CD8-positive, alpha-beta memory T cell (primary cell): ENCODE measurements at places on chromosomes 16 and 17.

GRCh38 chr16:58425756-58426494 is 33.7 kb downstream of the GINS3 start:
- no peak for DNase-seq

DNA sequence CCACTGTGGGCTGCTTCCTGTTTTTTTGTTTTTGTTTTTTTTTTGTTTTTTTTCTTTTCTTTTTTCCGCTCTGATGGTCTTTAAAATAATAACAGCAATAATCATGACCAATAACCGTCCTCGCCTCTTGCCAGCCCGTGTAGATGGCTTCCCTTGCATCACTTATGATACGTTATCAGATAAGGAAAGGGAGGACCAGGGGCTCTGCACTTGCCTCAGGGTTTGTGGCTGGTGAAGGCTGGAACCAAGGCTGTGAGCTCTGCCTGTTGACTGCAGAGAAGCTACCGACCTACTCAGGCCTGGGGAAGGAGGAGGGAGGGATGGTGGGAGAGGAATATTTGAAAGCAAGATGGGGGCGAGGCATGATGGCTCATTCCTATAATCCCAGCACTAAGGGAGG is 114.0 kb upstream of the SDK2 start:
- DNase-seq, result no peak

- DNase-seq, result no peak
These were observed 13.3 kb downstream of the CAVIN1 start for GRCh38 chr17:42409523-42410318.

DNA sequence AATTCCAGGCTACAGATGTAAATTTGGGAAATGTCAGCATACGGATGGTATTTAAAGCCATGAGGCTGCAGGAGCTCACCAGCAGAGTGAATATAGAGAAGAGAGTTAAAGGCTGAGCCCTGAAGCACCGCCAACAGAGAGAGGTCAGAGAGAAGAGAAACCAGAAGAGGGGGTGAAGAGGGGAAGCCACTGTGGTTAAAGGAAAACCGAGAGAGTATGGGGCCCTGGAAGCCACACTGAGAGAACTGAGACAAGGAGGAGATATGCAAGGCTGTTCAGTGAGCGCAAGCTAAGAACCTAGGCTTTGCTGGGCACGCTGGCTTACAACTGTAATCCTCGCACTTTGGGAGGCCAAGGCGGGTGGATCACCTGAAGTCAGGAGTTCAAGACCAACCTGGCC is 24.6 kb downstream of the COPRS start:
- DNase-seq, result no peak

DNA sequence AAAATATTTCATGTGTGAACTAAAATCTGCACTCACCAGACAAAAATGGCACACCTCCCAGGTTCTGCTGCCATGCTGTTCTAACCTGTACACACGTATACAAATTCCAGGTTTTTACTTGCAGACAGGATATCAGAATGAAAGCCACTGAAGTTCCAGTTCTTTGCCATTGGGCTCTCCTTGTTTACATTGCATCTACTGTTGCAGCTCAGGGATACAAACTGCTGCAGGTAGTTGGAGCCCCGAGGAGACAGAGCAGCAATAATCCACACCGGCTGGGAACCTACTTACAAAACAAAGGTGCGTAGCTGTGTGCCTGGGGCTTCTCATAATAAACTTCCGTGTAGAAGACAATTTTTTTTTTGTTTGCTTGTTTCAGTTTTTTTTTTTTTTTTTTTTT is 59.6 kb downstream of the HAPSTR1 start:
- DNase-seq, result no peak

DNA sequence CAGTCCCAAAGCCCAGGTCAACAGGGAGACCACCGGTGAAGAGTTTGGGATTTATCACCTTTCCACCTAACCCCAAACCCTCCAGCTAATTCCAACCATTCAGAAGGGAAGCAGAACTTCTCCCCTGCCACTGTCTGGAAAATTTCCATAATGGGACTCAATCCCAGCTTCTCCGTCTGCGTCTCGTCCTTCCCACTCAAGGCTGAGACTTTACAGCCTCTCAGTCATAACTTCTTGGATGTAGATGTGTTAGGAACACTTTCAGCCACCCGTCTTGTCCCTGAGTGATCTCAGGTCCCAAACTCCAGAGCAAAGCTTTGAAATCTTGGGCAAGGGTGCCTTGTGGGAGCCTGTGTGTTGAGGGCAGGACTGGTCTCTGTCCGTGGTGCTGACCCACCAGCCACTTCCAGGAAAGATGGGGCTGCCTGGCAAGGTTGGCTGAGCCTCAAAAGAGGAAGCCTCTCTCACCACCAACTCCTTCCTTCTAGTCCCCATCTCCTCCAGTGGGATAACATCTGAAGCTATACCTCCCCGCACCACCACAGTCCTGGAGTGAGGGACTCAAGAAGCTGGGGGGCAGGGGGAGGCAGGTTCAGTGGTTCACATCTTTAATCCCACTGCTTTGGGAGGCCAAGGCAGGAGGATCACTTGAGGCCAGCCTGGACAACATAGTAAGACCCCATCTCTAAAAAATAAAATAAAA is 9.3 kb downstream of the GAS2L2 start:
- no peak for DNase-seq

GRCh38 chr17:81815646-81815986 is 11.7 kb downstream of the GCGR start:
- no peak for DNase-seq

DNA sequence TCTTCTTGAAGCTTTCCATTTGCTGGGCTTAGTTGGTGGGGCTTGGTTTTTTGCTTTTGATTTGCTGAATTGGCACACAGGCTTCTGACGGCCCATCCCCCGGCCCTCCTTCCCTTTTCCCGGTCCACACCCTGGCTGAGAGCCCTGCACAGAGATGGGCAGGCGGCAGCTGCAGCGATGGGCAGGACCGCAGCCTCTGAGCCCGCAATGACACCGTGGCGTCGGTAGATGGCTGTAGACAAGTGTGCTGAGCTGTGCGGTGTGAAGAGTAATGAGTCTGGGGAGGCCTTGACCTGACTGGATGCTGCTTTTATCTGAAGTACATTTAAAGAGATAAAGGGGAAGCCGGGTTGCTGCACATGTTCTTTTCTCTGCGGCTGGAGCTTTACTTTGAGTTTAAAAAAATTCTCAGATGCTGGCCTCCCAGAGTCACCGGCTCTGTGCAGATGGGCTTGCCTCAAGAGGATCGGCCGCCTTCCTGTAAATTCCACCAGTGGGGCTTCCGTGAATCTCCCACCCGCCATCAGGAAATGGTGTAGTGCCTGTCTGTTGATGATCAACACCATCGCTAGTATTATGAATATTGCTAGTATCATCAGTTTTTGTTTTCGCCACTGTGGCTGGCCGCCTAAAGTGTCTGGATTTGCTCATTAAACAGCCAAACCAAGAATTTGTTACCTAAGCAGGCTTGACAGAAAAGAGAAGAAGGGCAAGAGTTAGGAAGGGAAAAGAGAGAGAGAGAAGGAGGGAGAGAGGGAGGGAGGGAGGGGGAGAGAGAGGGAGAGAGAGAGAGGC is 245.6 kb upstream of the RBFOX1 start:
- DNase-seq, result no peak

DNA sequence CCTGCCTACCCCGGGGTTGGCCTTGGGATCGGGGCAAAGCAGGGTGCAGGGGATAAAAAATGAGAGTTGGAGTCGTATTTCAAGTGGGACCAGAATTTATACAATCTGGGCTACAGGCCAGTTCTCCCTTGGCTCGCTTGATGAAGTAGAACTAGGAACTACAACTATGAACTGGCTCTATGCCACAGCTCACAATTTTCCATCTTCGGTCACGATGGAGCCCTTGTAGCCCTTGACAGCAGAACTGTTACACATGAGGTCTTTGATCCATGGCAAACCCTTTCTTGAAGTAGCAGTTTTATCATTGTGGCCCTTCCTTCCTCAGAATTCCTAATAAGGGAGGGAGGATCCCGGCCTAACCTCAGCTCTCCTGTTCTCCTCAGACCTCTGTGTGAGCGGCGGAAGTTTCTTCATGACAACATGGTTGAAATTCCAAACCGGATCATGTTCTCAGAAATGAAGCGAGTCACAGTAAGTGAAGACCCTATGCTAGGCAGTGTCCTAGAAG is 17.1 kb downstream of the LIG3 start:
- no peak for DNase-seq

DNA sequence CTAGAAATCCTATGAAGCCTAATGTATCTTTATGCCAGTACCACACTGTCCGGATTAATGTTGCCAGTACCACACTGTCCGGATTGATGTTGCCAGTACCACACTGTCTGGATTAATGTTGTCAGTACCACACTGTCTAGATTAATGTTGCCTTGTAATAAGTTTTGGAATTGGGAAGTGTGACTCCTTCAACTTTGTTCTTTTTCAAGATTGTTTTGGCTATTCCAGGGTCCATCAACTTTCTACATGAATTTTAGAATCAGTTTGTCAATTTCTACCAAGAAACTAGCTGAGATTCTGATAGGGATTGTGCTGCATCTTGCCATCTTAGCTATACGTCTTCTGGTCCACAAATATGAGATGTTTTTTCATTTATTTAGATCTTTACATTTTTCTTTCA is 68.7 kb downstream of the TBX4 start:
- DNase-seq, result no peak

- DNase-seq, result peak; percentile 67
These were observed 852 bp upstream of the HELZ start for GRCh38 chr17:67245694-67246402.

GRCh38 chr16:81873843-81874752 is 95.0 kb downstream of the PLCG2 start:
- peak; percentile 36 for DNase-seq

DNA sequence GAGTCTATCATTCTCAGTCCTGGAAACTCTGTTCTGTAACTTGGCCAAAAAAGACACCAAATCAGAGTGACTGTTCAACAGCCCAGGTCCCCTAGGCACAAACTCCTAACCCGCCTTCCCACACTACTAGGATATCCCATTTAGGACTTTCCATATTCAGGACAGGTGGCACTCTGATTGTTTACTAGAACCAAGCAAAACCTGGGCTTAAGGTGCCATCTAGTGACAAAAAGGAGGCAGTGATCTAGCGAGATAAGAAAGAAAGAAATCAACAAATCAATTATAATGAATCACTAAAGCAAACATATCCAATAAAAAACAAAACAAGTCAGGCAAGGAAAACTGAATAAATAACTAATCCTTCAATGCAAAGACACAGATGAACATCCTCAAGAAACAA is 203.9 kb downstream of the CEP112 start:
- DNase-seq, result no peak

DNA sequence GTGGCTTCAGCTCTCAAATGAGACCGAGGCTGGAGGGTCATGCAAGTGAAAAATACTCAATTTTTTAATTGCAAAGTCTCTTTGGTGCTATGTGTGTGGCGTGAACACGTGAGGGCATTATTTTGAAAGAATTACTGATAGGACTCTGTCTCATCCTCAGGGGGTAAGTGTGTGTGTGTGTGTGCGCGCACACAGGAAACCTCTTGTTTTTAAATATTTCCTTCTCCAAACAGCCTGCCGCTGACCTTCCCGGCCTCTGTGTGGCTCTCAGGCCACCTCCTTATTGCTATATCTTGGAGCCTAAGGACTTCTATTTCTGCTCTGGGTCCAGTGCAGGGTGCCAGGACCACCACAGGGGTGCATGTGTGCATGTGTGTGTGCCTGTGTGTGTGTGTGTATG is 99.7 kb downstream of the CMIP start:
- no peak for DNase-seq

DNA sequence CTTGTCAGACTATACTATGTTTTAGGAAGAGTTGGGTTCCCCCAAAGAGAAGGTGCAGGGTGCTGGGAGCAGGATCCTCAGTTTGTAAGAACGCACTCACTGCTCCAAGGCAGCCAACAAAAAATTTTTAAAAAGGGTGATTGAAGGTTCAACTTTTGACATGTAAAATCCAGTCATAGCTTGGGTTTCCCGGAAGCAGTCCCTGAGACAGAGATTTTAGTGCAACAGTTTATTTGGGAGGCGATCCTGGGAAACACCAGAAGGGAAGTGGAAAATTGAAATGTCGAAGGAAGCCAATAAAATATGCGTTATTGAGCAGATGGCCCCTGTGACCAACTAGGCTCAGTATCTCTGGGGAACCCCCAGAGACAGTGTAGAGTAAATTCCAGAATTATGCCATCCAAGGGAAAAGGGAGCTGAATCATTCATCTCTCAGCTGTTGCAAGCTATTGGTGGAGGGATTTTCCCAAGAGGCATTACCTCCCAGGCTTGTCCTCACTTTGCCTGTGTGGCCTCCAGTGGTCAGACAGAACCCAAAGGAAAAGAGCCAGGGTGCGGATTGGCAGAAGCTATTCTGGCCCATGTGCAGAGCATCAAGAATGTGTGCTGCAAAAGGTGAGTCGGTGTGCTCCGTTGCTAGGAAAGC is 72.9 kb downstream of the HS3ST3B1 start:
- DNase-seq, result no peak

GRCh38 chr16:54286366-54287130 is at the start of gene IRX3:
Gene IRX3 (minus strand): TSS chr16:54286787. CDS start chr16:54286050, 737 bp downstream.
- DNase-seq, result no peak

GRCh38 chr17:42918902-42919521 is 18.4 kb downstream of the G6PC1 start:
- DNase-seq, result no peak

GRCh38 chr17:28118362-28118761 is 75.9 kb downstream of the NLK start:
- DNase-seq, result no peak

- no peak for DNase-seq
These were observed 78.9 kb downstream of the ABCC6 start for GRCh38 chr16:16144416-16144815.

DNA sequence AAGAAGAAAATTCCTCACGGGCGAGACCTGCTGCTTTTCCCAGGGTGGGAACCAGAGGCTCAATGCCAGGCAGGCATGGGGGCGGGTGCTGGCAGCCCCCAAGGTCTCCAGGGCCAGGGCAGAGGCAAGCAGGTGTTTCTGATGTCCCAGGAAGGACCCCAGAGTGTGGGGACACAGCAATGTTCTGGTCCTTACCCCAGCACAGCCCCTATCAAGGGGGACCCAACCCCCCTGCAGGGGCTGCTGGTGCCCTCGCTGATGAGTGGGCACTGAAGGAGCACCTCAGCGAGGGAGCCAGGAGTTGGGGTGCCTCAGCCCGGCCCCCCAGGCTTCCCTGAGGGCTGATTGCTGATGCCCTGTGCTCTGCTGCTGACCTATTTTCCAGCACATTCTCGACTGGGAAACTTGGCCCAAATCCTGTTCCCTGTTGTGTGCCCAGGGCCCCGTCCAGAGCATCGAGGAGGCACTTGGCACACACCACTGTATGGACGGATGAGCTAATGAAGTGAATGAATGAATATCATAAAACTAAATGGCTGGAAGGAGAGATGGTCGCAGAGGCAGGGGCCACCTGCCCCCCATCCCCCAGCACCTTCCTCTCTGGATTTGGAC is 2.8 kb downstream of the DBNDD1 start:
- no peak for DNase-seq

- no peak for DNase-seq
These were observed 23.5 kb downstream of the UBALD1 start for GRCh38 chr16:4591191-4591590.

GRCh38 chr17:81440511-81441244 is 45.4 kb downstream of the BAHCC1 start:
- no peak for DNase-seq

DNA sequence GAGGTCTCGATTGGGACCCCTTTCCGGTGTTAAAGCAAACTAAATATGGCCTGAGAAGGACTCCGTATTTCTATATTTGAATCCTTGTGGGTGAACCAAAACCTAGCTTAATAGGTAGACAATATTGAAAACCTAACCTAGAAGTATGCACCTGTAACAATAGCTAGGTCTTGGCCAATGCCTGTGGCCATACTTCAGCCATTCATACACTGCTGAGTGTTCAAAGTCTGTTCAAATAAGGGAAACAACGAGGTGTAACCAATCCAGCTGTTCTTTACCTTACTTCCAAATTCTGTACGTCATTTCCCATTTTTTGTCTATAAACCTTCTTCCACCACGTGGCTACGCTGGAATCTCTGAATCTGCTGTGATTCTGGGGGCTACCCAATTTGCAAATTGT is 34.1 kb upstream of the HELZ start:
- no peak for DNase-seq
